ENCODE measurements at places on chromosomes 16 and 17.

DNA sequence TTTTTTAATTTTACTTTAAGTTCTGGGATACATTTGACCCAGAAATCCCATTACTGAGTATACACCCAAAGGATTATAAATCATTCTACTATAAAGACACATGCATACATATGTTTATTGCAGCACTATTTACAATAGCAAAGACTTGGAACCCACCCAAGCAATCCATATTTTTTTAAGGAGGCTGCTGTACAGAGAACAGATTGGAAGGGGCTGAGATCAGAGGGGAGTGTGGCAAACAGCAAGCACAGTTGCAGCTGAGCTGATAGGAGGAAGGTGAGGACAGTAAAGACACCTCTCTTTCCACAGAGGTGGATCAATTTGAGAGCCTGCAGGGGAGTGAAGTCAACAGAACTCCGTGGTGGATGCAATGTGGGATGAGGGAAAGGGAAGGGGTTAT, 10.2 kb upstream of the TMEM238L start:
- DNase-seq, result no peak

DNA sequence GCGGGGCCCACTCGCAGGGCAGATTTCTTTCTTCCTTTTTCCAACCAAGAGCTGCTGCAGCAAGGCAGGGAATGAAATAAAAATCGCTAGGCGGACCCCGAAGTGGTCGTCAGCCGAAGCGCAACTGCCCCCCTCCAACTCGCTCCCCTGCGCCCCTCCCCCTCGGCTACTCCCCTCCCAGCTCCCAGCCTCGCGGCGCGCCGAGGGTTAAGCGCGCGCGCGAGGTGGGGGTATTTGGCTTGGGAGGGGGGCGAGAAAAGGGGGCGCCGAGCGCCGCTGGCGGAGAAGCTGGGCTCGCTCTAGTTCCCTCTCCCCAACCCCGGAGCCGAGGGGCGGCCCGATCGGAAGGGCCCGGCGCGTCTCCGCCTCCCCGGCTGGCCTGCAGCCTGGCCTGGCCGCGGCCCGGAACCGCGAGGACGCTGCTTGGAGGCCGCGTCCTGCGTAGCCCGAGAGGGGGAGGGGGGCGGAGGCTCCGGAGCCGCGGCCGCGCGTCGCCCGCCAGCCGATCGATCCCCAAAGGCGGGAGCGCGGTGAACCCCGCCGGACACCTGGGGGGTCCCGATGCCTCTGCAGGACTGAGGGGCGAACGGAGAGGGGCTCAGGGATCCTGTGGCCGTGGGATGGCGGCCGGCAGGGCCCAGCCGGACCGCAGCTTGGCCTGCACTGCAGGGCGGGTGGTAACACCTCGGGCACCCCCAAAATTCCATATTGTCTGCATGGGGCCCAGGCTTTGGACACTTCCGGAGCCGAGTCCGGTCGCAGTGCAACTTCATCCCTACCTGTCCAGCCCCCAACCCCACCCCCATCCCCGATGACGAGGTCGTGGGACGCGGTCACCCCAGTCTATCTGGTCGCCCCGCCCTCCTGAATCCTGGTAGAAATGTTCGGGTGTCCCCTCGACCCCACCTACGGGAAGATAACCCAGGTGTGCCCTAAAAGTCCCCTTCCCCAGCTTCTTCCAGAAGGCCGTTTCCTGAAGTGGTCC, 4.9 kb upstream of the CBX4 start:
- DNase-seq, result no peak

DNA sequence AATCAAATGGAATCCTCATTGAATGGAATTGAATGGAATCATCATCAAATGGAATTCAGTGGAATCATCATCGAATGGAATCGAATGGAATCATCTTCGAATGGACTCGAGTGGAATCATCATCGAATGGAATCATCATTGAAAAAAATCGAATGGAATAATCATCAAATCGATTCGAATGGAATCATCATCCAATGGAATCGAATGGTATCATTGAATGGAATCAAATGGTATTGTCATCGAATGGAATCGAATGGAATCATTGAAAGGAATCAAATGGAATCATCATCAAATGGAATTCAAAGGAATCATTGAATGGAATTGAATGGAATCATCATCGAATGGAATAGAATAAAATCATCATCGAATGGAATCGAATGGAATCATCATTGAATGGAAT, 619.3 kb downstream of the TP53TG3F start:
- no peak for DNase-seq

DNA sequence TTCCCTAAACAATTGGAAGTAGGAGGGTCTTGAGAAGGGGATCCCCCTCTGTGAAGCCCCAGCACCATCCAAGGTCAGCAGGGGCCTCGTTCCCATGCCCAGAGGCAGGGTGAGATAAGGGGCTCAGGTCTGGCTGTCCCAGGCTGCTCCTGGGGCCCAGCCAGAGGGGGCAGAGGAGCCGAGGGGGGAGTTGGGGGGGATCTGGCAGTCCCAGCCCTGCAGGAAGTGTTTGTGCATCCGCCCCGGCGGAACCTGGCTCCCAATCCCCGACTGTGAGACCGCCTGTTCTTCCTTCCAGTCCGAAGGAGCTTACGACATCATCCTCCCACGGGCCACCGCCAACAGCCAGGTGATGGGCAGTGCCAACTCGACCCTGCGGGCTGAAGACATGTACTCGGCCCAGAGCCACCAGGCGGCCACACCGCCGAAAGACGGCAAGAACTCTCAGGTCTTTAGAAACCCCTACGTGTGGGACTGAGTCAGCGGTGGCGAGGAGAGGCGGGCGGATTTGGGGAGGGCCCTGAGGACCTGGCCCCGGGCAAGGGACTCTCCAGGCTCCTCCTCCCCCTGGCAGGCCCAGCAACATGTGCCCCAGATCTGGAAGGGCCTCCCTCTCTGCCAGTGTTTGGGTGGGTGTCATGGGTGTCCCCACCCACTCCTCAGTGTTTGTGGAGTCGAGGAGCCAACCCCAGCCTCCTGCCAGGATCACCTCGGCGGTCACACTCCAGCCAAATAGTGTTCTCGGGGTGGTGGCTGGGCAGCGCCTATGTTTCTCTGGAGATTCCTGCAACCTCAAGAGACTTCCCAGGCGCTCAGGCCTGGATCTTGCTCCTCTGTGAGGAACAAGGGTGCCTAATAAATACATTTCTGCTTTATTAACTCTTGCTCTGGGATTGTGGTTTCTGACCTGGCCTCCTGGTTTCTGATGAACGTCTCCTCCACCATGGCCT, 14.9 kb downstream of the GPRC5C start:
- DNase-seq, result no peak

- DNase-seq, result no peak
Observed at GRCh38 chr16:83842291-83842690, 34.5 kb downstream of the HSBP1 start.

- no peak for DNase-seq
Observed at GRCh38 chr17:79840269-79840988, 1.2 kb upstream of the CBX4 start.

- no peak for DNase-seq
Observed at GRCh38 chr16:58755989-58756649, 22.0 kb upstream of the GOT2 start.

DNA sequence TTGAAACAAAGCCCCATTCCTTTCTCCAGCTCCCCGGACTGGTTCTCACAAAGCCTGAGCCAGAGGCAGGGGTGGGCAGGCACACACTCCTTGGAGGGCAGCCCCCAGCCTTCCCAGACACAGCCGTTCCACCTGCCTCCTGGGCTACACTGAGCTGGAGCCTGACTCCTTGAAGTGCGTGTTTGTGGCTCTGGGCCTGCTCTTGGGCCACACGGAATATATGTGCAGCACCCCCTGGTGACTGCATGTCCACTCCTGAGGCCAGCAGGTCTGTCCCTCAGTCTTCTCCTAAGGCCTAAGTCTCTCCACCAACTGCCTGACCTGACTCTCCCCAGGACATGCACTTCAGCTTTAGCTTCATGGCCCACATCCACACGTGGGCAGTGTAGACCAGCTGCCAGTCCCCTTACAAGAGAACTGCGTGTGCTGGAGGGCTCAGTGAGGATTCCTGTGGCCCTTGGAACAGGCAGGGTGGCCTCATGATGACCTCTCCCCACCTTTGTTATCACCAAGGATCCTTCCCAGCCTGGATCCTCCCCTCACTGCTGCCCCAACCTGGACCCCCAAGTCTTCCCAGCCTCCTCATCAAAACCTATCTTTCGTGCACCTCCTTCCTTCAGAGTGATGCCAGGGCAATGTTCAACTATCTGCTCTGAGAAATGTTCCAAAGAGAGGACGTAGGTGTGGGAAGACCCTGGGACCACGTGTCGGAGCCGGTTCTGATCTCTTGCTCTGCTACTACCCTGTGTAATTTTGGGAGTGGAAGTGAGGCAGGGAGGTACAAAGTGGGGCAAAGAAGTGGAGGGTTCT, 12.4 kb upstream of the SLC6A2 start:
- no peak for DNase-seq

- DNase-seq, result no peak
Observed at GRCh38 chr17:42918902-42919521, 18.4 kb downstream of the G6PC1 start.

DNA sequence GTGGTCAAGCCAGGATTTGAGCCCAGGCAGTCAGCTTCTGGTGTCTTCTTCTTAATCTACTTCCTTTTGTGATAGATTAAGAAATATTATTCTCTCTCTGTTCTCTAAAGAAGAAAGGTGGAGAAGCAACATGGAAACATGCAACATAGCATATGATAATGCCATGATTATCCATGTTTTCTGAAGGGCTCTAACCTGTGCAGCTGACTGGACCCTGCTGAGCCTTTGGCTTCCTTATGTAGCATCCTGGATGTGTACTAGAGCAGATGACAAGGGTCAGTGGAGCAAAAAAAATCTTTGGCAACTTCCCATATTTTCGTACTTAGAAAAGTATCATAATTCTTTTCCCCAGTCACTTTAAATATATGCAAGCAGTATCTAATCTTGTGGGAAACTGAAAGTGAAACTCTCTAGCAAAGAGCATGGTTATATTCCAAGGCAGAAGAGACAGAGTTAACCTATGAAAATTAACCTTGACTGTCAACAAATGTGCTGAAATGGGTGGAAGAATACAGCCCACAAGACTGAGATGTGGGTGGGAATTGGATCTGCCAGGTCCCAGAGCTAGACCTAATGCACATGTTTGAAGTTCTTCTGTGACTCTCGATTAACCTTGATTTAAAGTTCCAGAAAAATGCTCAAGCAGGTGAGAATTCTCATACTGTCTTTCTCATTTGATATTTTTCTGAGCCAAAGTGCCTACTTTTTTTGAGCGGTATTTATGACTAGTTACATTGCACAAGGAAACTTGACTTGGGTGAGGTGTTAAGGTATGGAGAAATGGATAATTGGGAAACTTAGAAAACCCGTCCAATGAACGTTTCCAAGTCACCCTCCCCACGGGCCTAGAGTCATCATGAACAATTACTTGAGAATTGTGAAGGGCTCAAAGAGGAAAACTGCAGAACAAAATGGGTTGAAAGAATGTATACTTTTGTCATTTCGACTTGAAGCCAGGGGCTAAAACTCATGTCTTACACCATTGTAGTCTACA, 248.6 kb downstream of the FTO start:
- DNase-seq, result no peak
